ENCODE measurements at places on chromosomes 11 and 22.

DNA sequence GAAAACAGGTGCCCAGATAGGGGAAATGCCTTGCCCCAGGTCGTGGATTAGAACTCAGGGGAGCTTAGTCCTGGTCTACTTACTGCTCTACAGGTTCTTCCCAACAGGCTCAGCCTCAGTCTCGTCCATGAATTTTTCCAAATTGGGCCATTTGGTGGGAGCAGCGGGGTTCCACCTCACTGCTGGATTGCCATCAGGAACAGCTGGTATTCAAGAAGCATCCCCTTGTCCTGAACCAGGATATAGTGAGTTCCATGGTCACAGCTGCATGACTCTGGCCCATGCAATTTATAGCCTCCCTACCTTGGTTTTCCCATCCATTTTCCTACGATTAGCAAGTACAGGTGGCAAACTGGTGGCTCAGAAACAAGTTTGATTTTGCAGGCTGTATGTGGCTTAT, 6.6 kb upstream of the UBE2L6 start:
- DNase-seq, result no peak

DNA sequence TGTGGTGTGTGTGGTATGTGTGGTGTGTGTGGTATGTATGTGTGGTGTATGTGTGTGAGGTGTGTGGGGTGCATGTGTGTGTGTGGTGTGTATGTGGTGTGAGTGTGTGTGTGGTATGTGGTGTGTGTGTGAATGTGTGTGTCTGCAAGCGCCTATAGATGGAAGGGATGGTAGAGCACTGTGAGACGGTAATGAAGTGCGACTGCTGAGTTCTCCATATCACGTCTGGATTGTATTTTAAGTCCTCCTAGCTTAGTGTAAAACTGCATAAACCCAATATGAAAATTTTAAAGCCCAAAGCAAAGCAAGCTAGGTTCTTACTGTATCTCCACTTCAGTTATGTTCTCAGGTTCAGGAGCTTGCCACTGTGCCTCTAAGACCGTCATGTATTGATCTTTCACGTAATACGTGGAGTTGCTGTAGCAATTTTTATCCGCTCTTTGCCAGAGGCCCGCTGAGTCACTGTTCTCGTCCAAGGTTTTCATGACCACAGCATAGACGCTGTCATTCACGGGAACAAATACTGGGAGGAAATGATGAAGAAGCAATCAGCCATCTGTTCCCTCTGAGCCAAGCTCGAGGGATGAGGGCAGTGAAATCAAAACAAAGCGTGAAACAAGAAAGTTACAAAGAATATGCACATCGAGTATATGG, 5.5 kb downstream of the PLET1 start:
- DNase-seq, result no peak

- no peak for DNase-seq
These were observed 19.2 kb upstream of the ASPHD2 start for GRCh38 chr22:26409719-26410335.

- DNase-seq, result no peak
These were observed 24.6 kb downstream of the ELF5 start for GRCh38 chr11:34488855-34489557.

DNA sequence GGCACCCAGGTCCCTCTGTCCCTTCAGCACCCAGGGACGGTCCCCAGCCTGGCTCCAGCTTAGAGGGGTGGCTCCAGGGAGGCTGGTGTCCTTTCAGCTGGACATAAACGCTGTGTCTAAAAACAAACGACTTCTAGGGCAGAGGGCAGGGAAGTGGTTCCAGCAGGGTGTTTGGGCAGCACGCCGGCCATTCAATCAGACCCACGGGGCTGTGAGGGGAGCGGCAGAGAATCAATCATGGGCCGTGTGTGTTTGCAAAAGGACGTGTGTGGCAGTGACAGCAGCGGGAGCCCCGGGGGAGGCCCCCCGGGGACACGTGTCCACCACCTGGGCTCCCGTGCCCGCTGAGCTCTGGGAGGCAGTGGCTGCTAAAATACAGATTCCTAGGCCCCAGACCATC, 127.7 kb downstream of the MN1 start:
- no peak for DNase-seq

- no peak for DNase-seq
These were observed 694.7 kb downstream of the NTM start for GRCh38 chr11:132064987-132065620.
